ENCODE measurements at places on chromosomes 13 and 19.

- DNase-seq: no peak
These were observed 12.8 kb downstream of the ANKRD27 start for GRCh38 chr19:32662186-32662585.

- DNase-seq: peak; percentile 44
These were observed 53.6 kb upstream of the LDLR start for GRCh38 chr19:11035441-11036377.

DNA sequence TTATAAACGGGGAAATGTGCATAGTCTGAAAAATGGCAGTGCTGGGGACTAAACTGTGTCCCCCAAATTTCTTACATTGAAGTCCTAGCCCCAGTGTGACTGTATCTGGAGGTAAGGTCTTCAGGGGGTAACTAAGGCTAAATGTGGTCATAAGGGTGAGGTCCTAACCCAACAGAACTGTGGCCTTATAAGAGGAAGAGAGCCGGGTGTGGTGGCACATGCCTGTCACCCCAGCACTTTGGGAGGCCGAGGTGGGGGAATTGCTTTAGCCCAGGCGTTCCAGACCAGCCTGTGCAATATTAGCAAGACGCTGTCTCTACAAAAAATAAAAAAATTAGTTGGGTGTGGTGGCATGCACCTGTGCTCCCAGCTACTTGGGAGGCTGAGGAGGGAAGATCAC, 17.8 kb downstream of the PROZ start:
- no peak for DNase-seq

GRCh38 chr19:18456974-18457373, 19.0 kb upstream of the ISYNA1 start:
- no peak for DNase-seq

DNA sequence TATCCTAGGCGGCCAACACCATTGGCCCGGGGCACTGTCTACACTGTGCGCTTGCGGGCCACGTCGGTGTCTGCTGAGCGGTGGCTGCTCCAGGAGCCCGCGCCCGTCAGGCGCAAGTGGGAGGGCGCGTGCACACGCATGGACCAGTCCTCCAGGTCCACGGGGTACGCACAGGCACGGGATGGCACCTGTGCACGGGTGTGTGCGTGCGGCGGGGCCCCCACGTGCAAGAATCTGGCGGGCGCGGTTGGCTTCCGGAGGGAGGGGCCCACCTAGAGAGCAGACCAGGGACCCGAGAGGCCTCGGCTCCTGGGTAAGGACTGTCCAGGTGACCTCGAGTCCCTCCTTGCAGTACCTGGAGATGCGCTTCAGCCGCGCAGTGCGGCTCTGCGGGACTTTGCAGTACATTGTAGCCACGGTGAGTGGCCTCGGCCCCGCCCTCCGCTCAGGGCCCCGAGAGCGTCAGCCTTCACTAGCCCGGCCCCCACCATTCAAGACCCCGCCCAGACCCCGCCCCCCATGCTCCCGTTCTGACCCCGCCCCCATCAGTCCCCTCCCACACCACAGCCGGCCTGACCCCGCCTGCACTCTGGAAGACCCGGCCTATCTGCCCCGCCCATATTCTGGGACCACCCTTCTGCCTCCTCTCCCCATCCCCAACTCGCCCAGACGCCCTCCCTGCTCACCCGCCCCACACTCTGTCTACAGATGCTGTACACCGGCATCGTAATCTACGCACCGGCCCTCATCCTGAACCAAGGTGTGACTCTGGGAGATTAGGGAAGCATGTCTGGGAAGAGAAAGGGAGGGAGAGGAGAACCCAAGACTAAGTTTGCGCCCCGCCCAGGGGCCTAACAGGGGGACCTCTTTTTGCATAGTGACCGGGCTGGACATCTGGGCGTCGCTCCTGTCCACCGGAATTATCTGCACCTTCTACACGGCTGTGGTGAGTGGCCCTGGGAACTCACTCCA, 2.3 kb downstream of the SLC5A5 start:
- no peak for DNase-seq

DNA sequence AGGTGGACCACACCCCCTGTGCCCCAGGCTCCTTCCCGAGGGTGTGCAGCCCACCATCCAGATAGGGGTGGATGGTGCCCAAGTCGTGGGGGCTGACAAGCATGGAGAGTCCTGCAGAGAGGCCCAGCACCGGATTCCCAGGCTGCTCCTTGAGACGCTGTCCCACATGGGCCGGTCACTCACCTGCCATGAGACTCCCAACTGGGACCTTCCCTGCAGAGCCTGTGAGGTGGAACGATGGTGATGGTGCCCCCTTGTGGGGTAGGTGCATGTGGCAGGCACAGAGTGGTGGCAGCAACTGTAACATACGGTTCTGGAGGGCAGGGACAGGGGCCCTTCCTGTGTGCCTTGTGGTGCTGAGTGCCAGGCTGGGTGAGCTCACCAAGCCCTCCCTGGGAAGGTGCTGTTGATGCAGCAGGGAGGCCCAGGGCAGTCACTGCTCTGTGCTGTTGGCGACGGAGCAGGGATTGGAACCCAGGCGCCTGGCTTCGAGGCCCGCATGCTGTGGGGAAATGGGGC, 33.1 kb downstream of the PPP1R37 start:
- DNase-seq: no peak

DNA sequence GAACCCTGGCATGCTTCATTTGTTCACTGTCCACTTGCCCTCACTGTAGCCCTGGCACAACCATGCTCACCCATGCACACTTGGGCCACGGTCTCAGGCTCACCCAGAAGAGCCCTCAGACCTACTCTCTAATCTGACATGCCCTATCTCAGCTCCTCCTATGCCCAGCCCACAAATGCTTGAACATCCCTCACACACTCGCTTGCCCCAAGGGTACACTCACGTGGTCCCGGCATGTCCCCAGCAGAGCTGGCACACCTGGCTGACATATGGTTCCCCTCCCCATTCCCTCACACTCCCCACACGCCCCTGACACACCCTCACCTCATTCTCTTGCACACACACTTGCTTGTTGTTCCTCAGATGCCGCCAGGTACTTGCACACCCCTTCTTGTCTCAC, 55.7 kb downstream of the MAP4K1 start:
- DNase-seq: no peak

- no peak for DNase-seq
These were observed at the start of gene OVOL3 for GRCh38 chr19:36110487-36111199. TSS of gene OVOL3 (plus strand) at chr19:36111143. CDS start at chr19:36111203, 60 bp downstream.

Data from kidney epithelial cell (primary cell).